ENCODE measurements at places on chromosomes 4 and X.

DNA sequence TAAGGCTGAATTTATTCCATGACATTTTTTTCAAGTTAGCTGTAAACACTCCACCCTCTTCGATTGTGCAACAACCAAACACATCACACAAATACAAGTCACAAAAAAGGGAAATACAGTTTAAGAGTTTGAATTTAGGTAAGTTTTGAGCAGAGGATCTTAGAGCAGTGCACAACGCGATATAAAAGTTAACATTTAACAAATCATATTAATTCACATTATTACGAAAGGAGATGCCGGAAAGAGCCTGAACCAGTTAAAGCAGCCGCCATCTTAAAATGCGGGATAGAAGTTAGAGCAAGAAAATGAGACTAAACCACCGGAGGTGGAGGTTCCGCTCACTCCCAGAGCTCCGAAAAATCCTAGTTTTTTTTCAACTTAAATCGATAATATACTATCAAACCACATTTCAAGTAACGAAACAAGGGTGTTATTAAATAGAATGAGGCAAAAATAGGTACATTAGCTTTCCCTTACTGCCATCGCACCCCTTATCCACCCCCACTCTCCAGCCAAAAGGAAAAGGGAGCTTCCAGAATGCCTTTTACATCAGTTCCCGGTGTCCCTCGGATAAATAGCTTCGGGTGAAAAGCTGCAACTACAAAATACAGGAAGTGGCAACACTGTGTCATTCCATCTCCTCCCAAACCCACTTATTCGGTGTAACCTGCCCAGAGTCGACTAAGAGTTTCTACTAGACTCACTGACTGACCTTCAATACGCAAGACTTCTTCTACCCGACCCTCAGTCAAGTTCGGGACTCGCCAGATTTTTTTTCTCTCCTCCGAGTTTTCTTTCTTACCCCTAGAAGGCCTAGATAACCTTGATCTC, 1.9 kb downstream of the UBE2D3 start:
- peak; percentile 66 for DNase-seq

- DNase-seq, result no peak
These were observed 53.2 kb downstream of the PPM1K start for GRCh38 chr4:88230969-88231771.

DNA sequence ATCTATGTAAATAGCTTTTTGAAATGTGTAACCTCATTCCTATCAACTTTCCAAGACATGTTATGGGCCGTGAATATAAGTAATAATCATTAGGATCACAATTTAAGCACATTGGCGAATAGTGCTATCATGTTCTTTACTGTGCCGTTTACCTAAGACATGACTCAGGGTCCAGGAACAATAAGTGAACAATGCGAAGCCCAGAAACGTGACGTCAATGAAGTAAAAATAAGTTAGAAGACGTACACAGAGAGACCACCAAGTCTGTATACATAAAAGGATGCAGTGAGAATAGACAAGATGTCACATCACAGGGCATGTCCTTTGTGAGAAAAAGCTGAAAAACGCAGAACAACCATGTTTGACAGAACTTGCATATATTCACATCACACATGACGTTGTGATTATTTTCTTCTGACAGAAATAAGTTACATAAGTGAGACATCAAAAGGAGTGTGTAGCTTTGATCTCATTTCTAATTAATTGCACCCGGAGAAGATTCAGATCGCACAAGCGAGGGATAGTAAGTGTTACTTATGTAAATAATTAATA, 49.4 kb upstream of the FAT1 start:
- DNase-seq, result no peak

GRCh38 chr4:38894322-38894982, 26.8 kb downstream of the FAM114A1 start:
- peak; percentile 29 for DNase-seq
